ENCODE measurements at places on chromosomes 2 and 18. TPM values are rescaled to one million over a fixed set of nuclear protein-coding genes. Genes with fewer than 3 reads are reported as not detected.

The C18orf54 gene
- total RNA-seq, result 1.9 TPM

The CTIF gene
- total RNA-seq, result 9.3 TPM

The DTNA gene
- total RNA-seq, result not detected

The CLEC4F gene
- total RNA-seq, result not detected

The FIGN gene
- not detected for total RNA-seq

The HOXD4 gene
- total RNA-seq, result not detected

The TTLL4 gene
- total RNA-seq, result 37.2 TPM

DNA sequence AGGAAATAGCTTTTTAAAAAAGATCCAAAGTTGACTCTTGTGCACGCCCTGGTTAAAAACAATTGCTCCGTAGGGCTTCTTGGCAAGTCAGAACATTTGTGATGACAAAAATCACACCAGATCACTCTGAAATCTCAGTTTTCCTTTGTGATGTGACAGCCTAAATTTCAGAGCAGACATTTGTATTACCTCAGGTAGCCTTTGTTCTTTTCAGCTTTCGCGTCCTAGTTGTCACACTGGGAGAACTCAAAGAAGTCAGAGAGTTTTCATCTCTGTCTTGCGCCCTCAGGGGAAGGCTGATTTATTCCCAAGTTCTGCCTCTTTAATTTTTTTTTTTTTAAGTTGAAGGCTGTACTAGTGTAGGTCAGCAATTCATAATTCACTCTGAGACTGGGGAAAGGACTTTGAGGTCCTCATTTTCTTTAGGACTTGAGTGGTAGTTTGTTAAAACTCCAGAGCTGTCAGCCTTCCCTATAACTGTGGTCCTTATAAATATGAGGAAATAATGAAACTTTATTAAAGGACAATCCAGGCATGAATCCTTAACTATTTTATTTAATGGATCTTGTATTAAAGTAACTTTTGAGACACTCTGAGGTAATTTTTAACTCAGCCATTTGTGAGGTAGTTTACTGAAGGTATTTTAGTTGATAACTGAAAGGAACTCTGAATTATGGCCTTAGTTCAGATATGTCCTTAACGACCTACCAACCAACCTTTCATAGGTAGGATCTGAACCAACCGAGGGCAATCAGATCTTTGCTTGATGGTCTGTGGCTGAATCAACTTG lies 525.1 kb upstream of the FAM98A start:
- no peak overlapping the region for H3K4me3 ChIP-seq
- no peaks in the 10 kb centered on the region for H3K4me1 ChIP-seq
- H3K36me3 ChIP-seq, result no peaks in the 10 kb centered on the region
- no peaks in the 10 kb centered on the region for H3K27me3 ChIP-seq

DNA sequence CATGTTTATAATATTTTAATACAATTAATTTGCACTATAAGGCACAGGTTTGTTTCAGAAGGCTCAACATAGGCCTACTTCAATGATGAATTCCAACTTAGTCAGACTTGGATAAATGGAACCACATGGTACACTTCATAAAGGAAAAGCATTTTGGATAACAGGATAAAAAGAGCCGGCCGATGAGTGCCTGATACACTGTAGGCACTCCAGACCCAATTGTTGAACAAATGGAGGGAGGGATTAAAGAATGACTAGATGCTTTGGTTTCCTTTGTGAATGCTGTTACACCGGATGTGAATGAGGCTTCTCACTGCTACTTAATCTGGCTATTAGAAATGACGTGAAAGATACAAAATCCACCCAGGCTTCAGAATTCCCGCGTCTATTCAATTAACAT lies 104.1 kb upstream of the KCTD1 start:
- H3K27me3 ChIP-seq, result peaks cover 46% of the 10 kb centered on the region
- no peak overlapping the region for H3K27ac ChIP-seq
- peaks cover 11% of the 10 kb centered on the region for H3K4me1 ChIP-seq
- H3K36me3 ChIP-seq, result no peaks in the 10 kb centered on the region

- no peaks in the 10 kb centered on the region for H3K27me3 ChIP-seq
- H3K36me3 ChIP-seq, result no peaks in the 10 kb centered on the region
- no peak for DNase-seq
- no peak overlapping the region for H3K27ac ChIP-seq
- H3K4me3 ChIP-seq, result no peak overlapping the region
- H3K4me1 ChIP-seq, result no peaks in the 10 kb centered on the region
These were observed 141.1 kb downstream of the EN1 start for GRCh38 chr2:118706371-118706770.

GRCh38 chr2:223199531-223200515 lies 147.8 kb downstream of the KCNE4 start:
- no peaks in the 10 kb centered on the region for H3K36me3 ChIP-seq
- H3K4me1 ChIP-seq, result no peaks in the 10 kb centered on the region
- no peak overlapping the region for H3K27ac ChIP-seq
- no peaks in the 10 kb centered on the region for H3K27me3 ChIP-seq
- H3K4me3 ChIP-seq, result no peak overlapping the region

DNA sequence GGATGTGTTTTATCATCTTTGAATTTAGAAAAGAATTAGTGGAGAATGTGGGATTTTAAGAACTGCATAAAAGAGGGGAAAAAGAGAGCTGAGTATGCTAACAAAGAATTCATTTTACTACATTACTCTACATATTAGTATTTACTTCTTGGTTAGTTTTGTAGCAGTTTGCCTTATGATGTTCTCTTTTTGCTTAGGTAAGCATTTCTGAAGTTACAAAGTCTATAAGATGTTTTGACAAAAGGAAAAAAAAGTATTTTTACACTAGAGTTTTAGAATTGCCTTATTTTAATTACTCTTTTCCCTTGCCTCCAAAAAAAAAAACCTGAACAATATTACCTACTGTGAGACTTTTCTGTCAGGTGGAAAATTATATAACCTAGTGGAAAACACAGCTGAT lies 739.5 kb upstream of the SLC39A10 start:
- H3K4me3 ChIP-seq, result no peak overlapping the region
- H3K4me1 ChIP-seq, result no peaks in the 10 kb centered on the region
- H3K27ac ChIP-seq, result no peak overlapping the region
- H3K27me3 ChIP-seq, result no peaks in the 10 kb centered on the region

DNA sequence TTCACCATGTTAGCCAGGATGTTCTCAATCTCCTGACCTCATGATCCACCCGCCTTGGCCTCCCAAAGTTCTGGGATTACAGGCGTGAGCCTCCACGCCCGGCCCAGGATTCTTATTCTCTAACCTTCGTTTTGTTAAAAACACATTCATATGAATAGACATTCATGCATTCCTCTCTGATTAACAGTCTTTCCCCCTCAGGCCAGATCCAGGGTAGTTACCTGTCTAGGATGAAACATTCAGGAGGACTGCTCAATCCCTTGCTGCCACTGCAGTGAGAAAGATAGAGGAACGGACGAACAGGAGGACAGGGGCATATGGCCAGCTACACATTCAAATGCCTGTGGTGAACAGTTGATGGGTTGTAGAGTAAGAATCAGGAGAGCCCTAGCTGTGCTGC lies 39.6 kb upstream of the EPC2 start:
- no peak overlapping the region for H3K4me3 ChIP-seq
- peaks cover 2% of the 10 kb centered on the region for H3K27me3 ChIP-seq
- H3K27ac ChIP-seq, result no peak overlapping the region
- DNase-seq, result no peak
- H3K36me3 ChIP-seq, result no peaks in the 10 kb centered on the region

GRCh38 chr18:40272630-40273231 lies 1682.3 kb upstream of the PIK3C3 start:
- no peaks in the 10 kb centered on the region for H3K4me1 ChIP-seq
- H3K27ac ChIP-seq, result no peak overlapping the region
- no peaks in the 10 kb centered on the region for H3K27me3 ChIP-seq
- H3K4me3 ChIP-seq, result no peak overlapping the region

GRCh38 chr18:48868468-48869466 lies 82.0 kb downstream of the SMAD7 start:
- H3K4me1 ChIP-seq, result peaks cover 17% of the 10 kb centered on the region
- peak overlapping the region; percentile 85 for H3K27ac ChIP-seq
- no peaks in the 10 kb centered on the region for H3K27me3 ChIP-seq
- peak; percentile 44 for DNase-seq

DNA sequence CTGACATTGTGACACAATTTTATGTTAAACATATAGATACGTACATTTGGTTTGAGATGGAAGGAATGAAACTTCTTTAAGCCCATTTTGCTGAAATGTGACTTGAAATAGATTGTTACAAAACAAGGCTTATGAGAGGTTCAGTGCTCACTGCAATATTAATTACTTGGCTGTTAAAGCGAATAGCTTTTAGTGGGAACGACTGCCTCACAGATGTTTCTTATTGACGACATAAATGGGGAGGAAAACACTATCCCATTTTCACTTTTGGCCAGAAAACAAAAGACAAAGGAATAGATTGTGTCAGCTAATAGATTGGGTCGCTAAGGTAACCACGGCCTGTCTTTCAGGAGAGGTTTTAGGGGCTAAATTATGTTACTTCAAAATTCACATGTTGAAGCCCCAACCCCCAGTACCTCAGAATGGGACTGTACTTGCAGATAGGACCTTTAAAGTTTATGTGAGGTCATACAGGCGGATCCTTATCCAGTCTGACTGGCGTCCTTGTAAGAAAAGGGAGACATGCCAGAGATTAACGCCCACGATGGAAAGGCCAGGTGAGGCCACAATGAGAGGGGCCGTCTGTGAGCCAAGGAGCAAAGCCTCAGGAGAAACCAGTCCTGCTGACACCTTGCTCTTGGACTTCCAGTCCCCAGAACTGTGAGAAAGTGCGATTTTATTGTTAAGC lies 10.8 kb downstream of the INPP1 start:
- no peaks in the 10 kb centered on the region for H3K27me3 ChIP-seq
- H3K4me3 ChIP-seq, result no peak overlapping the region
- DNase-seq, result no peak

DNA sequence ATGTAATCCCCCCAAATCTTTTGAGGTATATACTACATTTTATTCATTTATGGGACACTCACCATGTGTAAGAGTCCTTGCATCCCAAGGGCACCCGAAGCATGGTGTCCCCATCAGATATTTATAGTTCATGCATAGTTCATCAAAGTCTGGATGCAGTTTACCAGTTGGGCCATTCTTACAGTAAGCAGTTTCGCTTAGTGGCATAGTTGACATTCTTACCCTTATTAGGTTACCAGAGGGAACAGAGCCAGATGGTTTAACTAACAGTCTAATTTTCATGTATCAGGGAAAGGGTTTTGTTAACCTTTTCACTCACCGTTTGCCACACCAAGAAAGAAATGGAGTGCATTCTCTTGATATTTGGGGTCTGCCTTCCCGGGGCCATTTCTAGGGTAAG lies 7.1 kb downstream of the ZNF407 start:
- no peak overlapping the region for H3K4me3 ChIP-seq
- peaks cover 3% of the 10 kb centered on the region for H3K36me3 ChIP-seq
- H3K27me3 ChIP-seq, result no peaks in the 10 kb centered on the region
- no peak for DNase-seq
- H3K27ac ChIP-seq, result no peak overlapping the region

- H3K36me3 ChIP-seq, result no peaks in the 10 kb centered on the region
- H3K27ac ChIP-seq, result no peak overlapping the region
- H3K4me1 ChIP-seq, result peaks cover 12% of the 10 kb centered on the region
- H3K27me3 ChIP-seq, result peaks cover 29% of the 10 kb centered on the region
These were observed 61.0 kb upstream of the IL1RL1 start for GRCh38 chr2:102250278-102250821.

DNA sequence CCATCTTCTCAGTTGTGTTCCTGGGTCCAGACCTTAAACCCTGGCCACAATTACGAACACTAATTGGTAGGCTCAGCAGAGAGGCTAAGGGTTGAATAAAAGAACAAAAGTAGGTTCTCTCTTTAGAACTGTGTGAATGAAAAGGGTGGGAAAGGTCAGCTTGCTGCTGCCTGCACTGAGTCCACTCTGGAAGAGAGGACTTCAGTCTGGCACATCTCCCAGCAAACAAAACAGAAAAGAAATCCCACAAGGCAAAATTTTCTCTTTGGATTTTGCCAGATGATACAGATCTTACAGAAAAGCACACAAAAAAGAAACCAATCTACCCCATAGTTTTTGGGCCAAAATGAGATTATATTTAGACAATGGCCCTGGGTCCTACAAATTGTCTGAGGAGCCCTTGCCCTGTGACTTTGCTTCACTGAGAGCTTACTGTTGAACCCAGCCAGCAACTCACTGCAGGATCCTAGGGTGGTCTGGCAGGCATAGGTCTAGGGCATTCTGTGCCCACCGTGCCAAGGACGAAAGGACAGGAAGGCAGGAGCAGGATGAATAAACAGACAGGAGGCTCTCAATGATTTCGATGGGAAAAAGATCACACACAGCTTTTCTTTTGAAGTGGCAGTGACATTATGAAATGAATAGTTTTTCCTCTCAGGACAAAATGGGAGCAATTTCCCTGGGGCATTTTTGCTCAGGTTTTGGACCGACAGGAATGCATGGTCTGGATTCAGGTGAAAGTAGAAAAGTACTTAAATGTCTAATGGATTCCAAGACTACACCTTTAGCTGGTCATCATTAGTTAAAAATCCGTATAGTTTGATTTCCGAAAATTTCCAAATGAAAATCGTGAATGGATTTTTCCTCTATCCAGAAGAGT lies 68.4 kb upstream of the STAM2 start:
- H3K27ac ChIP-seq, result no peak overlapping the region
- no peaks in the 10 kb centered on the region for H3K36me3 ChIP-seq
- no peak overlapping the region for H3K4me3 ChIP-seq
- DNase-seq, result no peak

DNA sequence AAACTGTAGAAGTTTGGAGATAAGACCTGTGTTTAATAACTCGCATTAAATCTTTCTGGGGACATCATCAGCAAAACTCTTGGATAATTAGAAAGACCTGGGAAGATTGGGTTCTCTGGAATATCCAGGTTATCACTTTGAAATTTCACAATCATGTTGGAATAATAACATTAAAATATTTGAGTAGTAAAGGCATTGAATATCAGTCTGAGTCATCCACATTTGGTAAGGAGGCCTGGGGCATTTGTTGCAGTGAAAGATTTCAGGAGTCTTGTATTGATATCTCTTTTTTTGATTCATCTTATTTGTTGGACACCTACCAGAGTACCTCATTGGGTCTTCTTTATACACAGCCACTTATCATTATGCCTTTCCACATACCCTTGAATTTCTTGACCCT lies 95.9 kb downstream of the EPB41L5 start:
- H3K36me3 ChIP-seq, result peaks cover 9% of the 10 kb centered on the region
- no peaks in the 10 kb centered on the region for H3K27me3 ChIP-seq
- DNase-seq, result no peak
- no peak overlapping the region for H3K27ac ChIP-seq
- H3K4me1 ChIP-seq, result peaks cover 17% of the 10 kb centered on the region

DNA sequence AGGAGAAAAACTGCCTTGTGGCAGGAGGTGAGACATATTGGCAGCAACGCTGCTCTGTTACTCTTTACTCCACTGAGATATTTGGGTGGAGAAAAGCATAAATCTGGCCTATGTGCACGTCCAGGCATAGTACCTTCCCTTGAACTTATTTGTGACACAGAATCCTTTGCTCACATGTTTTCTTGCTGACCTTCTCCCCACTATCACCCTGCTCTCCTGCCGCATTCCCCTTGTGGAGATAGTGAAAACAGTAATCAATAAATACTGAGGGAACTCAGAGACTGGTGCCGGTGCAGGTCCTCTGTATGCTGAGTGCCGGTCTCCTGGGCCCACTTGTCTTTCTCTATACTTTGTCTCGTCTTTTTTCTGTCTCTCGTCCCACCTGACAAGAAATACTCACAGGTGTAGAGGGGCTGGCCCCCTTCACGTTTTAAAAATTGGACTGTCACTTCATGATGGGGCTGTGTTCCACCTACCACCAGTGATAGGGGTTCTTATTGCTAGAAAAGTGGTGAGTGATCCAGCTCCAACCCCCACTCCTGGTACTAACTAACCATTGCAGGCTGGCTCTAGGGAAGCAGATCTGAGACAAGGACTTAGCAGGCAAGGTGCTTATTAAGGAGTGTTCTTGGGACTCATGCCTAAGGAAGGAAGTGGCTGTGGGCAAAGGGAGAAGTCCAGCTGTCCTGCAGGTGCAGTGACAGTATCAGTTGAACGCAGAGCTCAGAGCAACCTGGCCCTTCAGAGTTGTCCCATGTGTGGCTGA lies 51.7 kb downstream of the LONRF2 start:
- no peaks in the 10 kb centered on the region for H3K36me3 ChIP-seq
- H3K27me3 ChIP-seq, result no peaks in the 10 kb centered on the region
- H3K4me1 ChIP-seq, result peaks cover 9% of the 10 kb centered on the region
- H3K27ac ChIP-seq, result no peak overlapping the region
- no peak for DNase-seq
